DMS53 (cell line): ENCODE measurements at places on chromosomes 4 and X.

- peak; percentile 38 for DNase-seq
Measured at GRCh38 chr4:158949099-158949498, 153.8 kb upstream of the RAPGEF2 start.

GRCh38 chr4:41257257-41257901 is 651 bp downstream of the UCHL1 start:
- peak; percentile 97 for DNase-seq

DNA sequence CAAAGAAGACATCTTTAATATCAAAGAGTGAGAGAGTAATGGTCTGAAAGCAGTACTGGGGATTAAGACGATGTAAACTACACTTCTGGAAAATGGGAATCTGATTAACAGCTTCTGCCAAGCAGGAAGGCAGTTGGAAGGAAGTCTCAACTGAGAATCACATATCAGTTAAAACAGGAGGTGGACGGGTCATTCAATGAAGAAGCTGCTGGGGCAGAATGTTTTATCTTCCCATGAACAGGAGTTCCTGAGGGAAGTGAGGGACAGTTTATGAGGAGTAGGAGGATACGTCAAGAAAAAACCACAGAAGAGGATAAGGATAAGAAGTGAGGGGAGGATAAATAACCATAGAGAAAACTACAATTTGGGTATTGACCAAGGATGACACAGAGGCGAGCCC is 38.7 kb upstream of the MAGEA10 start:
- DNase-seq = no peak

DNA sequence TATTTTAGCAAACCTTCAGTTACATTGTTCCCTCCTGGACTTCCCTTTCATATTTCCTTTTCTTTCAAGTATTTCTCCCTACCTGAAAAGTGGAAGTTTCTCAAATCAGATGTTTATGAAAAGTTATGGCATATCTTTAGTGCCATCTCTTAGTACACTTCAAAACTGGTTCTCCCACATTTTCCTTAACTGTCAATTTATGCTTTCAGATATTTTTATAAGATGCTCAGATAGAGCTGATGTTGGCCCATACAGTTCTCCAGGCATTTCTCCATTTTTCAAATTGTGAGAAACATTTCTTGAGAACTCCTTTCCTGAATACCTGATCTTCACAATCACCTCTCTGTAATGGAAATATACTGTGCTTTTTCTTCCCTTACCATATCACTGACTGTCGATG is 32.5 kb upstream of the AP1AR start:
- DNase-seq = no peak

- DNase-seq = no peak
Measured at GRCh38 chrX:48939524-48940228, 17.7 kb downstream of the OTUD5 start.

- peak; percentile 19 for DNase-seq
Measured at GRCh38 chr4:24515698-24516097, 68.7 kb downstream of the DHX15 start.
